ENCODE measurements at places on chromosomes 5 and 9. TPM values are rescaled to one million over a fixed set of nuclear protein-coding genes. Genes with fewer than 3 reads are reported as not detected.
A peak's percentile ranks its signal among the peaks of the same experiment; 100 is the strongest.

PHYKPL gene
- total RNA-seq = 26.4 TPM

- peaks cover 5% of the 10 kb centered on the region for H3K4me1 ChIP-seq
- no peak overlapping the region for H3K27ac ChIP-seq
- no peaks in the 10 kb centered on the region for H3K27me3 ChIP-seq
- DNase-seq = no peak
- H3K4me3 ChIP-seq = no peak overlapping the region
- H3K36me3 ChIP-seq = no peaks in the 10 kb centered on the region
These were observed 482.7 kb upstream of the C9orf72 start for GRCh38 chr9:28056006-28056405.

CAMSAP1 gene
- total RNA-seq = 64.1 TPM

NUTM2G gene
- total RNA-seq = not detected

- peak overlapping the region; percentile 96 for H3K27ac ChIP-seq
- no peaks in the 10 kb centered on the region for H3K27me3 ChIP-seq
- no peak overlapping the region for H3K4me3 ChIP-seq
- peak; percentile 55 for DNase-seq
These were observed 8.4 kb downstream of the PLPP7 start for GRCh38 chr9:131297903-131298302.

SNX30 gene
- total RNA-seq = 5.9 TPM

GRCh38 chr5:124980163-124980941 is 233.9 kb upstream of the ZNF608 start:
- no peak overlapping the region for H3K27ac ChIP-seq
- H3K4me1 ChIP-seq = peaks cover 21% of the 10 kb centered on the region
- no peaks in the 10 kb centered on the region for H3K27me3 ChIP-seq
- H3K4me3 ChIP-seq = no peak overlapping the region
- no peaks in the 10 kb centered on the region for H3K36me3 ChIP-seq

- no peak overlapping the region for H3K27ac ChIP-seq
- peaks cover 6% of the 10 kb centered on the region for H3K4me1 ChIP-seq
- no peaks in the 10 kb centered on the region for H3K27me3 ChIP-seq
- no peaks in the 10 kb centered on the region for H3K36me3 ChIP-seq
- DNase-seq = no peak
These were observed 37.5 kb upstream of the SHB start for GRCh38 chr9:38106488-38106887.

ICE1 gene
- total RNA-seq = 16.5 TPM

GRCh38 chr5:134459010-134459403 is 47.3 kb upstream of the CDKN2AIPNL start:
- no peaks in the 10 kb centered on the region for H3K4me1 ChIP-seq
- no peaks in the 10 kb centered on the region for H3K27me3 ChIP-seq
- H3K36me3 ChIP-seq = no peaks in the 10 kb centered on the region
- no peak for DNase-seq
- no peak overlapping the region for H3K4me3 ChIP-seq

DNA sequence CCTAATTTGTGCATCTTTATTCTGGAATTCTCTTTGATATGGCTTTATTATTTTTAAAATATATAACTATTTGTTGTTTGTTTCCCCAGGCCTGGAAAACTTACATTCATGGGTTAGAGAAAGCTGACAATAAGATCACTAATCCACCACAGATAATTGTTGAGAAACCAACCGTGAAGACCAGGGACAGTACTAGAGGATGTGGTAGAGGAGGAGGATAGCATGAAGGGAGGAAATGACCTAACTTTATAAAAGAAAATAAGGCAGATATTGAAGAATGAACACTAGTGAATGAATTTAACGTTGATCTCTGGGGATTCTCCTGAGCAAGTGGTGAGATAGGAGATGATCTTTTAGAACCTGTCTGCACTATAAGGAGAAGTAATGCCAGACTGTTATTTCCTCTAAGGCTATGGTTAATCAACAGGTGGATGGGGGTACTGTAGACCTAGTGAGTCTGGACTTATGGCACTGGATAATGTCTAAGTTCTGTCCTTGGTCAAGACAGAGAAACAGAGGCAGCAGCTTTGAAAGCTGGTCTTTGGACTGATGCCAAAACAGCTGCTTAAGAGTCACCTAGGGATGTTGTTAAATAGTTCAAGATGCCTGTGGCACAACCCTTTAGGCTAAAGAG is 52.4 kb downstream of the NREP start:
- H3K4me1 ChIP-seq = peaks cover 4% of the 10 kb centered on the region
- H3K4me3 ChIP-seq = no peak overlapping the region
- H3K36me3 ChIP-seq = no peaks in the 10 kb centered on the region
- no peak for DNase-seq
- H3K27me3 ChIP-seq = no peaks in the 10 kb centered on the region
- no peak overlapping the region for H3K27ac ChIP-seq

- H3K4me3 ChIP-seq = no peak overlapping the region
- H3K27me3 ChIP-seq = no peaks in the 10 kb centered on the region
- no peaks in the 10 kb centered on the region for H3K4me1 ChIP-seq
- peak overlapping the region; percentile 43 for H3K27ac ChIP-seq
- peak; percentile 45 for DNase-seq
These were observed 28.7 kb downstream of the DNAJC21 start for GRCh38 chr5:34957857-34958690.

DNA sequence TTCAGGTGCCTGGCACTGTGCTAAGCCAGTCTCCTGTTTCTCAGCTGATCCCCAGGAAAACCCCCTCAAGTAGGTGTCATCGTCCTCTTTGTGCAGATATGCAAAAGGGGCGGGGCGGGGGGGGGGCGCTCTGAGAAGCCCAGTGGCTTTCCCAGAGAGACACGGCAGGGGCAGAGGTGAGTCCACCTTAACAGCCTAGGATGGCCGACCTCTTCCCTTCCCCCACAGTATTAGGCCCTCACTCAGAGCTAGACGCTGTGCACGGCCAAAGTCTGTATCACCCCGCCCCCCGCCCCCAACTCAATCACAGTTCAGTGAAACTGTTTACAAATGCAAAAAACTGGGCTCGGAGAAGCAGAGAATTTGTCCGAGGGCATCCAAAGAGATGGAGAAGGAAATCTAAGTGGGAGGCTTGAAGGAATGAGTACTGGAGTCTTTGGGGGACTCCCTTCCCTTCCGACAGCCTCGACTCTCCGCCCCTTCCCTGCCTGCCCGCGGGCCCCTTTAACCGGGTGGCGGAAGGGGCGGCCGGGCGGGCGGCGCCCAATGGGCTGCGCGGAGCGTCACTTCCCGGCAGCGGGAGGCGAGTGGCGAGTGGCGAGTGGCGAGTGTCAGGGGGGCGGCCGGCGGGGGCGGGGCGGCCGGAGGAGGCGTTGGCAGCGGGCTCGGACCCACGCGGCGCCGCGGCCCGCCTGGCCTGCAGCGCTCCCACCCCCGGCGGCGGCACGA is at the start of gene ERGIC1:
ERGIC1 (plus strand) TSS at position 566 of the 729 bp plus-strand sequence; CDS start at position 729, 163 bp downstream.
- DNase-seq = peak; percentile 92
- no peaks in the 10 kb centered on the region for H3K4me1 ChIP-seq
- no peaks in the 10 kb centered on the region for H3K27me3 ChIP-seq
- H3K4me3 ChIP-seq = peak within 1 kb of the TSS; percentile 88
- no peaks in the 10 kb centered on the region for H3K36me3 ChIP-seq

DNA sequence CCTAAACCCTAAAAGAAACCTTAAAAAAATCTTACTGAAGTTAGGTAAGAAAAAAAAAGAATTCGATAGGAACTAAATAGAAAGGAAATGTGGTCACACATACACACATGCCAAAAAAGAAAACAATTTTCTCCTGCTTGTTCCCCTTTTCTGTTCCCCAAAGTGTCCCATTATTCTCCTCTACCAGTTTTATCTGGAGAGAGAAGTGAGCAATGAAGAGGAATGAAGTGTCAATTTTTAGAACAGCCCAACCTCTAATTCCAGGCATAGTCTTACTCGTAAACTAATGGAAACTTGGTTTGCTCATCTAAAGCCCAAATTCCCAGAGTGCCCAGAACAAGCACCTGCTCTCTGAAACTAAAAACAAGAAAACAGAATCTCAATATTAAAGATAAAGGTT is 26.1 kb downstream of the AP3B1 start:
- no peak overlapping the region for H3K4me3 ChIP-seq
- H3K27me3 ChIP-seq = no peaks in the 10 kb centered on the region
- peaks cover 16% of the 10 kb centered on the region for H3K4me1 ChIP-seq
- H3K36me3 ChIP-seq = peaks cover 10% of the 10 kb centered on the region
- no peak overlapping the region for H3K27ac ChIP-seq

CAPSL gene
- not detected for total RNA-seq

DNA sequence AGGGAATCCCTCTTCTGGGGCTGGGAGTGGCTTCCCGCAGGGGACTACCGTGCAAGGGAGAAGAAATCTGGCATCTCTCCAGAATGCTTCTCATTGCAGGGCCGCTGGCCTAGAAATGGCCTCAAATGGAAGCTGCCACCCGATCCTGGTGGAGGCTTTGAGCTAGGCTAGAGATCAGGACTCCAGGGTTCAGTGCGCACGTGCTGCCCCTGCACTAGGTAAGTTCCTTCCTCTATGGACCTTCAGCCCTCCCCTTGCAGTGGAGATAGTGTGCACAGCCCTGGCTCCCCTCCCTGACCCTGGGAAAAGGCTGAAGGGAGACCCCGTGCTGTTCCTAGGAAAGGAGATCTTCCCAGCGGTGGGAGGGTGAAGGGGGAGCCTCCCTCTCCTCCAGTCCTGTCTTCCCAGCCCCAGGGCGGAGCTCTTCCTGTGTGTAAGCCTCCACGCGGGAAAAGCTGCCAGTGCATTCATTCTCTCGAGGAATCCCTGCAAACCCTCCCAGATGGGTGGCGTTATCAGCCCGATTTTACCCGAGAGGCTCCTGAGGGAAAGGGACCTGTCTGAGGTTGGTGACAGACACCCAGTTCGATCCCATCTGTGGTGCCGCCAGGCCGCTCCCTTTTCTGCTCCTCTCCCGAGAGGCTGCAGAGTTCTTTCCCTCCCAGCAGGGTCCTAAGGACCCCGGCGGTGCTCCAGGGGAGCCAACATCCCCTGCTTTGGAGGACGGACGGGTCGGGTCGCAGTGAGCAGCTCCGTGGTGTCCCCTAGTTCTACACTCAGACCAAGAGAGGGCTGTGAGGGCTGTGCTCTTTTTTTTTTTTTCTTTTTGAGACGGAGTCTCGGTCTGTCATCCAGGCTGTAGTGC is 1.4 kb upstream of the CERCAM start:
- H3K4me1 ChIP-seq = peaks cover 8% of the 10 kb centered on the region
- no peak overlapping the region for H3K4me3 ChIP-seq

DNA sequence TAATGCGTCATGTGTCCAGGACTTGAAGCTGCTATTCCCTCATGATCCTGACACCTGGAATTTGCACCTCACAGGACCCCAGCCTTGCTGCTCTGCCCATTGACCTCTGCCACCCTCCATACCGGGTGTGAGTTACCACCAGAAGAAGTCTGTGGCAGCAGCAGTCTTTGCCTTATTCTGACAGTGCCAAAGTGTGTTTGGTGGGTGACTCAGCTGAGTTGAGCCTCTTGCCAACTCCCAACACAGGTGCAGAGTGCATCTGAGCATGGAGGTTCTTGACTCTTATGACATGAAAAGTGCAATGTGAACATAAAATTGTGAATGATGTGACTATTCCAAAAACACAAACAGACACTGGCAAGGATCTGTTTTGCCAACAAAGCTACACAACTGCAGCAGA is 1166.5 kb upstream of the CDH18 start:
- no peak for DNase-seq
- no peaks in the 10 kb centered on the region for H3K4me1 ChIP-seq
- H3K27me3 ChIP-seq = no peaks in the 10 kb centered on the region

DNA sequence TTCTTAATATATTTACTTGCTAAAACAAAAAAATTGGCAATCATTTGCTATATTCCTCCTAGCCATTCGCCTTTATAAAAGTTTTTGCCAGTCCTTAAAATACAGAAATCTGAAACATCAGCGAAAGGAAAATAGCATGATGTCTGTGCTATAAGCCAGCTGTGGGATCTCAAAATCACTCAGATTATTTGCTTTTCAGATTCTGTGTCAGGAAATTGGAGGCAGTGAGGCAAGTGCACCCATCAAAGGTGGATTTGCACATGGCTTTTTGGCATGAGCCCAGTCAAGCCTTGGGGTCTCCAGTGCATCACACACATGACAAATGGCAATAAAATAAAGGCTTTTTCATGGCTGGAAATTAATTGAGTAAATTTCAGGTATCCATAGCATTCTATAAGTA is 196.8 kb upstream of the DAPK1 start:
- peaks cover 6% of the 10 kb centered on the region for H3K4me1 ChIP-seq
- DNase-seq = no peak
- H3K4me3 ChIP-seq = no peak overlapping the region
- H3K27me3 ChIP-seq = no peaks in the 10 kb centered on the region

DNA sequence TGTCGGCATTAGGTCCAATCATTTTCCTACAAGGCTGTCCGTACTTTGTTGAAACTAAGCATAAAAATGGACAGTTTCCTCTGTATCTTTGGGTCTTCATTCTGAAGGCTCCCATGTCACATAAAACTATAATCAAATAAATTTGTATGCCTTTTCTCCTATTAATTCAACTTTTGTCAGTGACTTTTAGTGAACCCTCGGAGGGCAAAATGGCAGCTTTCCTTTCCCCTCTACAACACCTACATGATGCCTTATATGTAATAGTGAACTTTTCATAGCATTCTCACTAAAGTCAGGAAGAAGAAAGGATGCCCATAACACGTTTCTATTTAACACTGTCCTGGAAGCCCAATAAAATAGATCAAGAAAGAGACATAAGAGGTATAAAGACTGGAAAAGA is 5.1 kb upstream of the AGXT2 start:
- no peaks in the 10 kb centered on the region for H3K27me3 ChIP-seq
- H3K36me3 ChIP-seq = no peaks in the 10 kb centered on the region
- no peaks in the 10 kb centered on the region for H3K4me1 ChIP-seq
- no peak overlapping the region for H3K4me3 ChIP-seq

SPINK4 gene
- total RNA-seq = 7.8 TPM

LCN2 gene
- not detected for total RNA-seq

TEX48 gene
- total RNA-seq = not detected
